Right renal cortex interstitium (tissue), 3 donors: ENCODE measurements at places on chromosomes 11 and 22. TPM values are rescaled to one million over a fixed set of nuclear protein-coding genes. Genes with fewer than 3 reads are reported as not detected.

The TMEM191B gene
- 0.15 TPM for polyA plus RNA-seq

The OR2AG2 gene
- 0.07 TPM for polyA plus RNA-seq

The AQP11 gene
- 3.5 TPM for polyA plus RNA-seq

The DNAJB7 gene
- polyA plus RNA-seq = 0.32 TPM

The OR51I1 gene
- polyA plus RNA-seq = not detected

The KIF18A gene
- polyA plus RNA-seq = 12.9 TPM

The FGF4 gene
- polyA plus RNA-seq = not detected

The ZNF202 gene
- polyA plus RNA-seq = 18.2 TPM

The GGT5 gene
- 13.5 TPM for polyA plus RNA-seq

The OR5AL1 gene
- polyA plus RNA-seq = not detected

The TSPAN32 gene
- 2.3 TPM for polyA plus RNA-seq

The NNMT gene
- polyA plus RNA-seq = 0.18 TPM

DNA sequence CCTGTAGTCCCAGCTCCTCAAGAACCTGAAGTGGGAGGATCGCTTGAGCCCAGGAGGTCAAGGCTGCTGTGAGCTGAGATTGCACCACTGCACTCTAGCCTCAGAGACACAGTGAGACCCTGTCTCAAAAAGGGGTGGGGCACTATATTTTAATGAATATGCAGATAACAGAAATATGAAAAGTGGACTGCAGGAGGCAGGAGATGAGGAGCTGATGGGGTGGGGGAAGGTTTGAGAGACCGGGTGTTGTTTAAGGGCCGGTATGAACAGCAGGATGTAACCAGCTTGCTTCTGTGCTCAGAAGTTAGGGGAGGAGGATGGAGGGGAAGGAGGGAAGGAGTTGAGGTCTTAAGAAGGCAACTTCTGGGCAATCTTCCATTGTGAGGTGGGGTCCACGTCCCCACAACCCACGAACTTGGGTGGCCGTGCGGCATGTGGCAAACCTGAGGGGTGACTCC, 1.3 kb upstream of the B4GALNT4 start:
- no peak for DNase-seq

GRCh38 chr11:11701070-11701469, 79.3 kb upstream of the GALNT18 start:
- no peak for DNase-seq

GRCh38 chr11:118223570-118223969, 1.2 kb downstream of the JAML start:
- DNase-seq = no peak

- DNase-seq = no peak
Measured at GRCh38 chr11:126891556-126892217, 108.9 kb downstream of the KIRREL3 start.

- no peak for DNase-seq
Measured at GRCh38 chr11:85737738-85738137, 51.7 kb upstream of the CCDC89 start.

DNA sequence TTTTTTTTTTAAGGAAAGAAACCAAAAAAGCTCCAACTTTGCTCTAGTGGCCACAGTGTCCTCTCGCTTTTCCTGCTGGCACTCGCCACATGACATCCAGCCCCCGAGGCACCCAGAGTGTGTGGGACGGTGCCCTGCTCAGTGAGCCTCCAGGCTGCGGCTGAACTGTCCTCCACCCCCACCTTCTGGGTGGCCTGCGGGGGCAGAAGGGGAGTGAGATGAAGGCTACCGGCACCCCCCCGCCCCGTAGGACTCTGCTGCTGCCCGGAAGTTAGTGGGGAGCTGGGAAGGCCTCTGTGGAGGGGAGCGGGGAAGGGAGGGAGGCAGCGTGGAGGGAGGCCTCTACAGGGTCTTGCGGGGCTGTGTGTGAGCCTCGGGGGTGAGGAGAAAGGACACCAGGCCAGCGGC, 264.4 kb downstream of the CTTN start:
- DNase-seq = no peak

GRCh38 chr11:103624708-103625623, 411.5 kb upstream of the DDI1 start:
- no peak for DNase-seq

DNA sequence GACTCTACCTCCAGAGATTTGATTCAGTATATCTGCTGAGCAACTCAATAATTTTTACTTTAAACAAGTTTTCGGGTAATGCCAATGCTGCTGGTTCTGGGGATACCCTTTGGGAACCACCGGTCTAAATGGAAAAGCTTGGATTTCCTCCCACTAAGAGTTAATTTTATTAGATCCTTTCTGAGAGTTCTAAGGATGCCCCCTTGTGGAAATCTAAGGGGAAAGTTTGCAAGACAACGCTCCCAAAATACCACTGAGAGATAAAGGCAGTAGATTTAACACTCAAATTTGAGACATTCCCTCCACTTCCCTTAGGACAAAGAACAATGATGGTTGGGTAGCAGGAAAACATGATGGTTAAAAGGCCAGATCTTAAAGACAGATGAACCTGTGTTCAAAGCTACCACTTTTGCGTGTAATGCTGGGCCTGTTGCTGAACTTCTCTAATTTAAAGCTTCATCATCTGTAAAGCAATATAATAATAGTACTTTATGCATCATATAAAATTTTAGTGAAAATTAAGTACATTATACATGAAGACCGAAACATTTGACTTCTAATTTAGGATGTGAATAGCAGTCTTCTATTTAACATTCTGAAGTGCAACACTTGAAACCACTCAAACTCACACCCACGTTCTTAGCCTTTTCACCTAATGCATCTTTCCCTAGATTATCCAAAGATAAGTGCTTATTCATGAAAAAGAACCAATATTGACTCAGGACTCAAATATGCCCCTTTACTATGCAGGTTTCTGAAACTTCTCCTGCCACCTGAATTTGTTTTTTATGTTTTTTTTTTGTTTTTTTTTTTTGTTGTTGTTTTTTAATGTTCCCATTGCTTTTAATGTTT, 110.1 kb upstream of the LUZP2 start:
- no peak for DNase-seq

DNA sequence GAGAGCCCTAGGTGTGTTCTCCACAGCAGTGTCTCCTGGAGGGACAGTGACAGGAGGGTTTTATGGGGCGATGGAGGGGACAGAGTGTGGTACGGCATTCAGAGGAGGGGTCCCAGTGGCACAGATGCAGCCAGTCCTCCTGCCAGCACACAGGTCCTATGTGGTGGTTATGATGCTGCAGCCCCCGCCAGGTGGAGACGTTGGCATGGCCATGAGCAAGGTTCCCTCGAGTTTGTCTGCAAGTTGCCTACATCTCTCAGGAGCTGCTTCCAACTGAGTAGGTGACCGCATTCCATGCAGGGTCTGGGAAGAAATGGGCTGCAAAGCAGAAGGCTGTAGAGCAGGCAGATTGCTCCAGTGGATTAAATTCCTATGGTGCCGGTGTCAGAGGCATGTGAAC, 646.0 kb downstream of the TBC1D22A start:
- no peak for DNase-seq

DNA sequence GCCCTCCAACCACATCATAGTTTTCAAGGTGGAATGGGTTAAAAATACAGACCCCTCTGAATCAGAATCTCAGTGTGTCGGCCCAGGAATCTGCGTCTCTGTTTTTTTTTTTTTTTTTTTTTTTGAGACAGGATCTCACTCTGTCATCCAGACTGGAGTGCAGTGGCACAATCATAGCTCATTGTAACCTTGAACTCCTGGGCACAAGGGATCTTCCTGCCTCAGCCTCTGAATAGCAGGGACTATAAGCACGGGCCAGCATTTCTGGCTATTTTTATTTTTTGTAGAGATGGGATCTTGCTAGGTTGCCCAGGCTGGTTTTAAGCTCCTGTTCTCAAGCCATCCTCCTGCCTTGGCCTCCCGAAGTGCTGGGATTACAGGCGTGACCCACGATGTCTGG, 28.2 kb downstream of the MIAT start:
- no peak for DNase-seq

DNA sequence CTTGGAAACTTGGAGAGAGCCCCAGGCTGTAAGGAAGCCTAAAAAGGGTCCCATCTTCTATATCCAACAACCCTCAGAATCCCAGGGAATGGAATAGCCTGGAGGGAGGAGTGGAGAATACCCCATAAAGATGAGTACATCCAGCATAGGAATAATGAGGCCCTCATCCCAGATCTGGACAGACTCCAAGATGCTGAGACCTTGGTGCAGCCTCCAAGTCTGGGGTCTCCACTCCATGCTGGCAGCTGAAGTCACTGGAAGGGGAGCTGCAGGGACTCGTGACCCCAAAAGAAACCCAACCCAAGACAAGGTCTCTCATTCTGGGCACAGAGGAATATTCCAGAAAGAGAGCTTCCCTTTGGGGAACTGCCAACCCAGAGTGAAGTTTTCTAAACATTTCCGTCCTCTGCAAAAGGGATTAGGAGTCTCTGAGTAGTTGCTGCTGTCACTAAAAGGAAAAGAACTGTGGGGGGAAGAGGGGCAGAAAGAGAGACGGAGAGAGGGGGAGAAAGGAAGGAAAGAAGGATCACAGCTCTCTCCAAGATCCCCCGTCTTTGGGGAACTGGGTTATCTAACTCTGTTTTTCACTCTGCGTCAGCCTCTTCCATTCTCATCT, 589 bp downstream of the SCGB1A1 start:
- DNase-seq = no peak

DNA sequence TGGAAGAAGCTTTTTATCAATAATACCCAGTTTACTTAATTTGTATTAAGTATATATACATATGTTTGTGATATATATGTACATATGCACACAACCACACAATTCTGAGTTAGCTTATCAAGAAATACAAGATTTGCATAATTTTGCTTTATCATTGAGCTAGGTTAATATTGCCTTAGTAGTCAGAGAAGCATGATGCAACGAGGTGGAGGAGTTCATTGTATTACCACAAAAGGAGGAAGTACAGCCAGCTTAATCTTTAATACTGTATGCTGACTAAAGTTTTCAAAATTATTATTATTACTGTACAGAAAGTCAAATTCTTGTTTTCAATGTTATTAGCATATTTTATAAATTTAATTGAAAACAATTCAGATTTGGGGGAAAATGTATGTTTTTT, 278.4 kb upstream of the PDGFD start:
- DNase-seq = no peak

- DNase-seq = no peak
Measured at GRCh38 chr11:70389201-70389600, 9.1 kb upstream of the CTTN start.

- no peak for DNase-seq
Measured at GRCh38 chr22:27546157-27546935, 255.2 kb downstream of the MN1 start.

GRCh38 chr11:84471501-84471900, 1155.6 kb downstream of the DLG2 start:
- no peak for DNase-seq

DNA sequence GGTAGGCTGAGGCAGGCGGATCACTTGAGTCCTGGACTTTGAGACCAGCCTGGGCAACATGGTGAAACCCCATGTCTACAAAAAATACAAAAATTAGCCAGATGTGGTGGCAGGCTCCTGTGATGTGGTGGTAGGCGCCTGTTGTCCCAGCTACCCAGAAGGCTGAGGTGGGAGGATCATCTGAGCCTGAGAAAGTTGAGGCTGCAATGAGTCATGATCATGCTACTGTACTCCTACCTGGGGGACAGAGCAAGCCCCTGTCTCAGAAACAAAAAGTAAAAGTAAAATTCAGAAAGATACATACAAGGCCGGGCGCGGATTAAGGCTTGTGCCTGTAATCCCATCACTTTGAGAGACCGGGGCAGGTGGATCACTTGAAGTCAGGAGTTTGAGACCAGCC, 6.3 kb downstream of the LDHAL6A start:
- no peak for DNase-seq

- no peak for DNase-seq
Measured at GRCh38 chr11:66531841-66532240, 14.0 kb downstream of the ZDHHC24 start.

- no peak for DNase-seq
Measured at GRCh38 chr11:10350334-10350733, 45.5 kb downstream of the ADM start.

- no peak for DNase-seq
Measured at GRCh38 chr22:27391092-27391770, 410.3 kb downstream of the MN1 start.

GRCh38 chr11:133107763-133108162, 424.5 kb downstream of the OPCML start:
- no peak for DNase-seq

DNA sequence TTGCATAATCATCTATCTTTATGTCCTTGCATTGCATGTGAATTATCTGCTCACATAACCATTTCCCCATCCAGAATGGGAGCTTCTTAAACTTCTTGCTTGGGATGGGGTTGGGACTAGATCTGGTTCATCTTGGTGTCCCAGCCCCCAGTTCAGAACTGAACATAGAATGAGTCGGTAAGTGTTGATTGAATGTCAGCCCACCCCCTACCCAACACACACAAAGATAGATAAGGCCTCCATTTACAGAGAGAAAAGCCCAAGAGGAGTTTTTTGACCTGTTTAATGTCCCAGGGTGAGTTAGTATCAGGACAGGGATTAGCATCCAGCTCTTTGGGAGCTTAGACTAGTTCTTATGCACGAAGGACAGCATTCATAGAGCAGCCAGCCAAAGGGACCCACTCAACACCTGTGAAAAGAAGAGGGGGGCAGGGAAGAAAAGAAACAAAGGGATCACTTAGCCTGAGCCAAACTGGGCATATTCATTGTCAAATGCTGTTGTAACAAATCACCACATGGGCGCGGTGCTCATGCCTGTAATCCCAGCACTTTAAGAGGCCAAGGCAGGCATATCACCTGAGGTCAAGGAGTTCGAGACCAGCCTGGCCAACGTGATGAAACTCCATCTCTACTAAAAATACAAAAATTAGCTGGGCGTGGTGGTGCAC, 57.4 kb downstream of the CHRDL2 start:
- DNase-seq = no peak

- DNase-seq = no peak
Measured at GRCh38 chr11:82747471-82747870, 13.8 kb upstream of the FAM181B start.

DNA sequence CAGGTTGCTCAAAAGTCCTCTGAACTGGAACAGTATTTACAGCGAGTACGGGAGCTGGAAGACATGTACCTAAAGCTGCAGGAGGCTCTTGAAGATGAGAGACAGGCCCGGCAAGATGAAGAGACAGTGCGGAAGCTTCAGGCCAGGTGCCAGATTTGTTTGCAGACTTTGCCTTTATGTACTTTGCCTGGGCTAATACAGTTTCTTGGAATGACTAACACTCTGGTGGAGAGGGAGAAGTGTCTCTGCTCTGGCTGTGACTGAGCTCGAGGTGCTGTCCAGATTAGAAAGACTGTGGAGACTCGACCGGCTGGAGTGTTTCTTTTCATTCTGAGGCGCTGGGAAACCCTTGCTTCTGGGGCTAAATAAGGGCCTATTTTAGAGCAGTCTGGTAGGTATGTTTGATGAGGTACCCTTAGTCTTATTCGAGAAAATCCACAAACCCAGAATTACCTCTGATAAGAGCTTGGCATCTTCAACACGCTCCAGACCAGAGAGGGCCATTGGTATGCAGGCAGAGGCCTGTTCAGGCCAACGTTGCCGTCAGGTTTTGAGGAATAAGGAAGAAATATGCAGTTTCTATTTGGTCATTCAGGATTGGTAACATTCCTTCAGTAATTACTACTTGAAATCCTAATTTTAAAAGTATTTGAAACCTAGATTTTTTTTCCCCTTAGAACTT, 76.5 kb downstream of the SWAP70 start:
- DNase-seq = no peak

- DNase-seq = no peak
Measured at GRCh38 chr22:46535876-46536536, 1.4 kb downstream of the CELSR1 start.

GRCh38 chr22:19103880-19104821, 18.1 kb downstream of the DGCR2 start:
- DNase-seq = no peak
